ENCODE measurements at places on chromosomes 4 and X. TPM values are rescaled to one million over a fixed set of nuclear protein-coding genes. Genes with fewer than 3 reads are reported as not detected.

GRCh38 chrX:123920105-123920785 lies 41.3 kb upstream of the STAG2 start:
- DNase-seq = no peak

GRCh38 chr4:86974551-86974994 lies 39.8 kb downstream of the AFF1 start:
- no peak for DNase-seq

DNA sequence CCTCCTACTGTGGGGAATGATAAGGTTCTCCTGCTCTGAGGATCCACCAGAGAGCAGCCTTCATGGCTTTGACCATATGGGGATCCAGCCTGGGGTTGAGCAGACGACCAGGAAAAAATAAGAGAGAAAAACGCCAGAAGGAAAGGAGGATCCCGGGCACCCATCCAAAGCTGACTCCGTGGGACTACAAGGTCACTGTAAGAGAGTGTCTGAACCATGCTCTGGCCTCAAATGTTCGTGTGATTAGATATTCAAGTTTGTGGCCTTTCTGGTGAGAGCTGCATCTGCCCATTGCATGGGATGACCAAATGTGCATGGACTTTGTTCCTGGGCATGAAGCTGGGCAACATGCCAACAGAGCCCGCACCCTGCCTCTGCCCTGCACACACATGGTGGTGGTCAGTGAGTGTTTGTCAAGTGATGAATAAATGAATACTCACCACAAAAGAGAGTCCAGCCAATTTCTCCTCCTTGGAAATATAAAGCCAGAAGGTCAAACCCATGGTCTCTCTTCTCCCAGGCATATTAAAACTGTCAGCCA lies 346.0 kb upstream of the GATB start:
- DNase-seq = no peak

DNA sequence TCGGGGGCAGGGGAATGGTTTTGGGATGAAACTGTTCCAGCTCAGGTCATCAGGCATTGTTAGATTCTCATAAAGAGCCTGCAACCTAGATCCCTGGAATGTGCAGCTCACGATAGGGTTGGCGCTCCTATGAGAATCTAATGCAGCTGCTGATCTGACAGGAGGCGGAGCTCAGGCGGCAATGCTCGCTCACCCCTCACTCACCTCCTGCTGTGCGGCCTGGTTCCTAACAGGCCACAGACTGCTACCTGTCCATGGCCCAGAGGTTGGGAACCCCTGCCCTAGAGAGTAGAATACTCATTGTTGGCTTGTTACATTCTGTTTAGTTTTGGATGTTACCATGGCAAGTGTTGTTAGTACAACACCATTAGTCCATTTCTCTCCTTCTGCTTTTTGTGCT lies 40.8 kb upstream of the STX18 start:
- no peak for DNase-seq

HERC6 gene
- total RNA-seq = 8.2 TPM

CFAP47 gene
- 0.09 TPM for total RNA-seq

GLRA2 gene
- not detected for total RNA-seq

CA5B gene
- 8.3 TPM for total RNA-seq

NRK gene
- total RNA-seq = 1.4 TPM

STOX2 gene
- 27.5 TPM for total RNA-seq

SLC38A5 gene
- 28.3 TPM for total RNA-seq
